ENCODE measurements at places on chromosomes 3 and 15.

DNA sequence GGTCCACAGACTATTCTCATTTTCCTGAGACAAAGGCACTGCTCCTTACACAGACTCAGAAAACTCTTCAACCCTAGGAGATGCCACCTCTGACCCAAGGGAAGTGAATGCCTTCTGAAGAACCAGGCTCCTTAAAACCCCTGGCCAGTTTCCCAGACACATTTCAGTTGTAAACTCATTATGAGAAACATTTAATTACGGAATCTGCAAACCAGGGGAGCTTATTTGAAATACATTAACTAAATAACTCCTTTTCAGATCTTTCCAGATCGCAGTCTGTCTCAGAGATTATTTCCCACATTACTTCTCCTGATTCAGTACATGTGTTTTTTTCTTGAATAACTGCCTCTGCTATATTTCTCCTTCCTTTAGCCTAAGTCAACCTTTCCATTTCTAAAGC is 17.6 kb downstream of the MYO5A start:
- no peak for DNase-seq

- no peak for DNase-seq
Measured at GRCh38 chr3:134323966-134324962, 50.0 kb downstream of the AMOTL2 start.

DNA sequence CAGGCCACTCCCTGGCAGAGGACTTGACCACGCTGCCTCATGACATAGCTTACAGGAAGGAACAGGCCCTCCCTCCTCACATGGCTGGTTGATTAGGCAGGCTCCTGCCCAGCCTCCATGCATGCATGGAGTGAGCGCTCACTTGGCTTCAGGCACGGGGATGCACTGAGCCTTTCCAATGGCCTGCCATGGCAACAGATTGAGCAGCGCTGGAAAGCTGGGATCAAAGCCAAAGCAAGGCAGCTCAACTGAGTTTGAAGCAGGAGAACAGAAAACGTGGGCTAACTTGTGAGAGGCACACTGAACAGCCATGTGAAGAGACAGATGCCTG is 5.9 kb upstream of the GRAMD2A start:
- DNase-seq: no peak

DNA sequence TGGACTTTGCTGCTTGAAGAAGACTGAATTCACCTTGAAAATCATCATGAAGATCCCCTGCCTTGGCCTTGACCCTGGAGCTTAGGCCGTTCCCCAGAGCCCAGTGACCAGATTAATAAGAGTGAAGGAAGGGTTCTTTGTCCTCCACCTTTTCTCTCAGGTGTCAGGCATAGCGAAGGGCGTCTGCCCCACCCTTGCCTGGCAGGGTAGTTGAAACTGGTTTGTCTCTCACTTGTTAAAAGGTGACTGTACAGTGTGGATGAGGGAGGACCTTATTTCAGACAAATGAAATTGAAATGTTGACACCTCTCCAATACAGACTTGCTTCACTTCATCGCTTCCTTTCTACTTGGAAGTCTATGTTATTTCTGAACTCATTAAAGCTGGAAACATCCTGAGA is 223.7 kb upstream of the BHLHE40 start:
- DNase-seq: no peak

DNA sequence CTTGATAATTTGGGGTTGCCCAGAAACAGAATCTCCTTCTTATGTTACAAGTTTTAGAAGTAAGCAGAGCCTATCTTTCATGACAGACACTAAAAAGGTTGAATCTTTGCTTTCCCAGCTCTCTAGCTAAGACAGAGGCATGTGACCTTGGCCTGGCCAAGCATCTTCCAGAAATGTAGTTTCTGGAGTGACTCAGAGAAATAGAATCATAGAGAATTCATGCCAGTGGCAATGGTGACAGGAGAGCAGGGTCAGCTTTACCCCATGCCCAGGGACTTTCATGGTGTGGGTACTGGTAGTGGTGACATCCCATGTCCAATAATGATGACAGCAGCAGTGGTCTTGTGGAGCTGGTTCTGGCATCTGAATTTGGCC is 4.0 kb upstream of the PARP6 start:
- no peak for DNase-seq

DNA sequence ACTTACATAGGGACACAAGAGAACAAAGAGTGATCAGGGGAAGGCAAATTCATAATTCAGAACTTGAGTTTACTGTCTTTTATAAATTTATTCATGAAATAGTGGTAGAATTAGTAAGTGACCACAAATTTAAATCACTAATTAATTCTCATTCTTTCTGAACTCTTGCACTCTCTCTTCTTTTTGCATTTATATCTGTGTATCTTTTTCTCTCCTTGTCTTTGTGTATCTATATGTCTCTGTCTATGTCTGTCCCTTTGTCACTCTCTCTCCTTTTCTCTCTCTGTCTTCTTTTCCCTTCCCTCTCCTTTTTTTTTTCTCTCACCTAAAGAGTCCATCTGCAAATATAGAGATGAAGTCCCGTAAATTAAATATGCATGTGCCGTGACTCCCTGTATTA is 31.5 kb downstream of the RBMS3 start:
- DNase-seq: no peak

All from CD4-positive, alpha-beta T cell treated with Interleukin-12 subunit alpha and Interleukin-12 subunit beta, for 1 hour (primary cell).